ENCODE measurements at places on chromosomes 3 and 15.
A peak's percentile ranks its signal among the peaks of the same experiment; 100 is the strongest.

- no peak for DNase-seq
Measured at GRCh38 chr3:72323773-72324172, 524.5 kb downstream of the SHQ1 start.

GRCh38 chr3:32412887-32413286 lies 21.2 kb downstream of the CMTM7 start:
- DNase-seq: no peak

DNA sequence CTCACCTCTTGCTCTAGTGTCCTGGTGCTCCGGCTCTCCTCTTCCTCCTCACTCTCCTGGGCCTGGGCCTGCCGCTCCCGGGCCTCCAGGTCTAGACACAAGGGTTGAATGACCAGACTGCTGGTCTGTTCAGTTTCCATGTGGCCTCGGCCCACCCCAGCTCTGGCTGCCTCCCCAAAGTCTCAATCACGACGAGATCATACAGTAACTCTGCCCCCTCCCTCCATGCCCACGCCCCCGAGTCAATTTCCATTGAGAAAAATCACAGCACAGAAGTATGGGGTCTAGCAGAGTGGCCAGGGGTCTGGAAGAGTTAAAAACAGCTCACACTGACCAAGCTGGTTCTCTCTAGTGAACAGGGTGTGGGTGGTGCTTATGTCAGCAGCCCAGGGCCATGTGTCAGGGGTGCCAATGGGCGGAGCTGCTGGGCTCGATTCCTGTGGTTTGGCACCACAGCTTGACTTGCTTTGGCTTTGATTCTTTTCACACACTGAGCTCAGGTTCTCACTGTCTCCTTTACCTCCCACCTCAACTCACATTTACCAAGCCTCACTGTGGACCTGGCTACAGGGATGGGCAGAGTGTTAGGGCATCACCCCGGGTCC lies 6.9 kb downstream of the C15orf62 start:
- DNase-seq: no peak

- no peak for DNase-seq
Measured at GRCh38 chr3:16357186-16358121, 92.4 kb downstream of the OXNAD1 start.

GRCh38 chr15:96582473-96582872 lies 252.0 kb downstream of the NR2F2 start:
- no peak for DNase-seq

DNA sequence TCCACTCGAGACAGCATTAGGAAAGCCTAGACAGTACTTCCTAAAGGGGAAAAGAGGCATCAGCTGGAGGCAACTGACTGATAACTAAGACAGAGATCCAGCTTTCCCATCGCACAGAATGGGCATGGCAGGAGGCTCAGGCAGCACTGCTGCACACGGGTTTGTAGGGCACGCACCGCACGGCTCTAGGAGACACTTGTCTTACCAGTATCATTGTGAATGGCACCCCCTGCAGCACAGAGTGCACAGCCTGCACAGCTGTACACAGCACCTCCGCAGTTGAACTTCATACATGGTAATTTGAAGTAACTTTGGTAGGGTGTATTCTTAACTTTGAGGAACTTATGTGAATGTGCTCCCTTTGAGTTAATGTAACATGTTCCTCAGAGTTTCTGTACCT lies 281.6 kb downstream of the PLCL2 start:
- DNase-seq: no peak

- DNase-seq: peak; percentile 71
Measured at GRCh38 chr15:69591905-69592508, 139.4 kb downstream of the RPLP1 start.

DNA sequence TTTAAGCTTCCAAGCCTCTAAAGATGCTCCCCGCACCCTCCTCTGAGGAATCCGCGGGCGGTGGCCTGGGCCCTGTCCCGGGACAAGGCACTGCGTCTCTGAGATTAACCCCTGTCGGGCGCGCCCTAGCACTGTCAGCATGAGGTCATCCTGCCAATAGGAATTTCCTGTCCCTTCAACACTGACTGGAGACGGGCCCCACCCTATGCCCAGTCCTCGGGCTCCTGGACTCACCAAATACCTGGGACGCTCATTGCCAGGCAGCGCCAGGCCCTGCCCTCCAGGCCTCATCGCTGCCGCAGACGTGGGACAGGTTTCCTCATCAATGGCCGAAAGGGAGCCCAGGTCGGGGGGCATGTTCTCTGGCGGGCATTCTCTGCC lies 67.6 kb upstream of the SH3GL3 start:
- DNase-seq: no peak

GRCh38 chr3:134362670-134363380 lies 11.4 kb downstream of the AMOTL2 start:
- DNase-seq: no peak

DNA sequence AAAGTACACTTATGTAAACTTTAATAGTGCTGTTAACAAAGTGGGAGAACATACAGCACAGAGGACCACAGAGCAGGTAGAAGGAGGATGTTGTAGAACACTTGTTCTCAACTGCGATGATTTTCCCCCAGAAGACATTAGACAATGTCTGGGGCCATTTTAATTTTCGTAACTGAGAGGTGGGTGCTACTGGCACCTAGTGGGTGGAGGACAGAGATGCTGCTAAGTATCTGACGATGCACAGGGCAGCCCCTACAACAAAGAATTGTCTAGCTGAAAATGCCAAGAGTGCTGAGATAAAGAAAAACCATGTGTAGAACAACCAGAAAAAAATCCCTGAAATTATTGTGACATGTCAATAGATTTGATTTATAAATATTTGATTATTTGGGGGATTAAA lies 5.0 kb upstream of the KBTBD8 start:
- no peak for DNase-seq

DNA sequence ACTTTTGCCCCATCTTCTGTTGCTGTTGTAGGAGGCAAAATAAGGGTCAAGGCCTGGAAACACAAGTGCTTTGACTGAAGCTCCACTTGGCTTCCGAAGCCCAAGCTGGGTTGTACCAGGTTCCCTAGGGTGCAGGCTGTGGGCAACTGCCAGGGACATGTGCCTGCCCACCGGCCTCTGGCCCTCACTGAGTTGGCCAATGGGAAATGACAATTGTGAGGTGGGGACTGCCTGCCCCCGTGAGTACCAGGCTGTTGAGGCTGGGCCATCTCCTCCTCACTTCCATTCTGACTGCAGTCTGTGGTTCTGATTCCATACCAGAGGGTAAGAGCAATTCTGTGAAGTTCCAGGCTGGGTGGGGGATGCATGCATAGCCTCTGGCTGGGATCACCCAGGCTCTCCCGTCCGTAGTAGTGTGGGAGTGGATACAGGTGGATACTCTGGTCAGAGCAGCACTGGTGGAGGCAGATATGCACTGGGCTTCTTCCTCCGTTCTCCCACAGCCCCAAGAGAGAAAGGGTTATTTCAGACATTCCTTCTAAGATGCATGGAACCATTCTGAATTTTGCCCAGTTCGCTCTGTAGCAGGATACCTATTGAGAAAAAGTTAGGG lies at the start of gene ADIPOQ:
TSS of gene ADIPOQ (plus strand) at position 285 of the 613 bp plus-strand sequence. CDS start 10,349 bp downstream, outside the sequence.
- DNase-seq: no peak

DNA sequence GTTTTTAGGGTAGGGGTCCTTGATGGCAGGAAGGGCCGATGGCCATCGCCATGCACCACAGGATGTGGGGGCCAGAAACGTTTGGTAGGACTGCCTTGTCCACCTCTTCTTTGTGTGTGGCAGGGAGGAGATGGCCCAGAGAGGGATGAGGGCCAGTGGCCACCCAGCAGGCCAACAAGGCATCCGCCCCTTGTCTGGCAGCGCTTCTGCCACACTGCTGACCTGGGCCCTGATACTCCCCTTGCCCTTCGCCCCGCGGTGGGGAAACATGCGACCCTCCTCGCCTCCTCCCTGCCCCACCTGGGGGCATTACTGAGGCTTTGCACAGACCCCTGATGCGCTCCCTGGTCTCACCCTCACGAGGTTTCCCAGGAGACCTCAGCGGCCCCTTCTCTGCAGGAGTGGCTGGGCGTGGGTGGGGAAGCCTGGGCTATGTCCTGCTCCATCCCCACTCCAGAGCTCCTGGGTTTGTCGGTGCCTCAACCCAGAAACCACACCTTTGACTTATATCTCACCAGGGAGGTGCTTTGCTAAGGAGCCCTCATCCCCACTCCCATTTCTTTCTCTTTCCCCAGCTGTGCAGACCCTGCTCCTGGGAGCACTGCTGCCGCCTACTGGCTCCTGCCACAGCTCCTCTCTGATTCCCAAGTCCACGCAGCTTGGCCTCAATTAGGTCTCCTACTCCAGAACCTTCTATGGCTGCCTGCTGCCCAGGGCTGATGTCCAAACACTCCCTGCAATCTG lies 38.7 kb downstream of the FEM1B start:
- DNase-seq: no peak

DNA sequence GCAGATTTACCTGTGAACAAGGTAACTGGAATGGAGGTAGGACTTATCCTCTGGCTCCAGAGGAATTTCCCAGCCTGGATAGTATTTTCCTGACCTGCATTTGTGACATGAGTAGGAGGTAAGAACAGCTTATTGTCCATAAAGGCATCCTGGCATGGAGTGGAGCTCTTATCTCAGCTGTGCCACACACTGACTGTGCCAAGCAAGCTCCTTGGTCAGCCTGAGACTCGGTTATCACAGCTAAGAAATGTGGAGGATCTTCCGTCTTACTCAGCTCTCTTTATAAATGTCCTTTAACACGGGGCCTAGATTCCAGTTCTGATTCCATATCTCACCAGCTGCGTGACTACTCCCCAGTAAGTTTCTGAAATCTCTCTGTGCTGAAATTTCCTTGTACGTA lies 38.9 kb downstream of the SLCO3A1 start:
- no peak for DNase-seq

- DNase-seq: no peak
Measured at GRCh38 chr15:93063796-93064690, 25.0 kb downstream of the RGMA start.

- no peak for DNase-seq
Measured at GRCh38 chr3:117126946-117127546, 417.5 kb downstream of the TUSC7 start.

DNA sequence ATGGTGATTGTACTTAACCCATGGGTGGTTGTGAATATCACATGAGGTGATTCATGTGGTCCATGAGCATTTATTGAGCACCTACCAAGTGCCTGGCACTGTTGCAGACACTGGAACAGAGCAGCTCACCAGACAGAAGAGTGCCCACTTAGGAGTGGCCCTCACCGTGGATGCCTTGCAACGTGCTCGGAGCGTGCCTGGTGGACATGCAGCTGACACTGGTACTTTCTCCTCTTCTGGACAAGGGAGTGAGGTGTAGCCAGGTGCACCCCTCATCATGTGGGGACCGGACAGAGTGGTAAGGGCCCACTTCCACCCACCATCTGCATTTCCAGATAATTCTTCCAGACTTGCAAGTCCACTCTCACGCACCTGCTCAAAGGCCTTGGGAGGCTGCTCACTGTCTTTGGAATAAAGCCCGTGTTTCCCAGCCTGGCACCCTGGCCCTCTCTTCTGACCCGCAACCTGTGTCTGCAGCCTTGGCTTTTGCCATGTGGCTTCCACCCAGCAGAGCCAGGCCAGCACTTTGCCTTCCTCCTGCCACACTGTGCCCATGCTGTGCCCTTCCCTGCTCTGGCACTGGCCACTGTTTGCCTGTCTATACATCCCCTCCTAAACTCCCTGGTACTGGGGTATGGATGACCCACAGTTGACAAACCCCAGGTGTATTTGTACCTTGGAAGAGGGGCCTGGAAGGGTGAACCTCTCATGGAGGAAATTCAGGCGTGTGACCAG lies 90.9 kb upstream of the SEC13 start:
- no peak for DNase-seq

DNA sequence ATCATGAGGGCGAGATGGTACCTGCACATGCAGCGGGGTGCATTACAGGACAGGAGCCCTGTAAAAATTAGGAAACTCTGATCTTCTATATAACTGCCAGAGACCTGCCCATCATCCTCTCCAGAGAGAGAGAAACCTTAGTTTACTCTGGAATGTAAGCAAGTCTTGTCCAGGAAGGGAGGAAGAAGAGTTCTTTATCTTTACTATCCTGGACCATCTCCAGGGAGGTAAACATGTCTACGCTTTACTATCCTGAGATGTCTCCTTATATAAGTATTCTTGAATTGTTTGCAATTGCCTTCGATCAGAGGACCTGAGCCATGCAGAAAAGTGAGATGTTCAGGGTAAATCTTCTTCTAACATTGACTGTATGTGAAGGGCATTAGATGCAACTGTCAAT lies 12.7 kb upstream of the HACD2 start:
- DNase-seq: no peak

DNA sequence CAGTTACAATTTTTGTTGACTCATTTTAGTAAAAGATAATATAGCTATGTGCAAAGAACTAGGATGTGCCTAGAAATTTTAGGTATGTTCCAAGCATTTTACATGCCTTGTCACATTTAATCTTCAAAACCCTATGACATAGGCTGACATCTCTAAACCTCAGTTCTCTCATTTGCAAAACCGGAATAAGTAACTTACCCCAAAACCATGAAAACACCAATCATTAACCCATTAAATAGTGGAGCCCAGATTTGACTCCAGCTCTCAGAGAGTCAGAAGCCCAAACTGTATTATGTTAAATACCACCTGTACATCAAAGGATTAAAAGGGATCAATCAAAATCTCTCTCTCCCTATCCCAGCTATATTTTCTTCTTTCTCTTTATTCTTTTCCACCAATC lies 36.6 kb downstream of the GSK3B start:
- DNase-seq: no peak

DNA sequence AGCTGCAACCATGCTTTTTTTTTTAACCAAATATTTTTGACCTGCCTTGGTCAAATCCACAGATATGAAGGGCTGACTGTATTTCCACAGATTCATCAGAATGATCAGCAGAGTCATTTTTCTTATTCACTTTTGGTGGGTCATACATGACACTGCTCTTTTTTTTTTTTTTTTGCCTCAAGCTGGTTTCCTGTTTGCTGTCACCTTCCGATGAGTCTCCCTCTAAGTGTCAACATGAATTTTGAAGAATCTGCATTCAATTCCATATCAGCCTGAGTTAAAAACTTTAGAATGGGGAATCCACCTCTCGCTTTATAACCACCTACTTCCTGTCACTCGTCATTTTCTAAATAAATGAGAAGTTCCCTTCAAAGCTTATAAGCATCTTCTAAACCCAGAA lies 2.2 kb upstream of the SLC12A8 start:
- DNase-seq: no peak

GRCh38 chr15:58432401-58432800 lies 610 bp downstream of the LIPC start:
- no peak for DNase-seq

GRCh38 chr3:56838448-56838847 lies 36.7 kb upstream of the ARHGEF3 start:
- DNase-seq: no peak

GRCh38 chr3:113769551-113769950 lies 22.7 kb downstream of the ATP6V1A start:
- no peak for DNase-seq

GRCh38 chr3:149307435-149307783 lies 26.0 kb downstream of the TM4SF18 start:
- DNase-seq: no peak

DNA sequence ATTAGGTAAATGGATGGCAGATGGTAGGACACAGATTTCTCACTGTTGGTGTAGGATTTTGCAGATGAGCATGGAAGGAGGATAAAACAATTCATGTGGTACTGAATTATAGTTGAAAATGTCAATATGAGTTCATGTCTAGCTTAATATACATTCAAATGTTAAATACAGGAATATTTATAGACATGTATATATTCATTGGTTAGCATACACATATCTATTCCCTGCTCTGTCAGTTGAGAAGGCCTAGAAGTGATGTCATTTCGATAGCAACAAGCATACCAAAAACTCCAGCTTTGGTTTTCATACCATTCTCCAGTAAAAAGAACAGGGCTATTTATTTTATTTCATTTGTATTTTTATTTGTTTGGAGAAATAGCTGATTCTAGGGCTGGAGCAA lies 497.1 kb downstream of the EPHB1 start:
- DNase-seq: no peak
